ENCODE measurements at places on chromosomes 2 and 18.
A peak's percentile ranks its signal among the peaks of the same experiment; 100 is the strongest.

- DNase-seq, result no peak
Observed at GRCh38 chr2:9700109-9700495, 69.3 kb upstream of the YWHAQ start.

- DNase-seq, result no peak
Observed at GRCh38 chr2:55877087-55877436, 46.5 kb downstream of the EFEMP1 start.

GRCh38 chr2:224156436-224156835 is 117.3 kb upstream of the SERPINE2 start:
- peak; percentile 34 for DNase-seq

DNA sequence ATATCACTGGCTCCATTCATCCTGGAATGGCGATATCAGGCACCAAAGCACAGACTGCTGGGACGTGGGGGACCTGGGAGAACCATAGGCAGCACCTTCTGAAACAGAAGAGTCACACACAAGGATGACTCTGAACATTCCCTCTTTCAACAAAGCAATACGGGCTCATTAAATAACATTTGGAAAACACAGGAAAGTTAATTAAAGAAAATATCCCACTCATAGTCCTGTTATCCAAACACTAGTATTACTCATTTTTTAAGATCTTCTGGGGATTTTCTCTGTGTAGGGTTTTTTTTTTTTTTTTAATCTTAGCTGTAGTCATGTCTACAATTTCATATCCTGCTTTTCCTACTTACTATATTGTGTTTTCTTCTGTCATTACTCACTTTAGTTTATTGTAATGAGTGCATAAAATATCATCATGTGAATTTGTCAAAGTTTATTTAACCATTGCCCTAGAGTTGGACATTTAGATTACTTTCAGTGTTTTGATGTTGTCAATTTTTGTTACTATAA is 70.0 kb upstream of the SP3 start:
- DNase-seq, result no peak

GRCh38 chr2:152565884-152566727 is 151.2 kb downstream of the PRPF40A start:
- DNase-seq, result no peak

DNA sequence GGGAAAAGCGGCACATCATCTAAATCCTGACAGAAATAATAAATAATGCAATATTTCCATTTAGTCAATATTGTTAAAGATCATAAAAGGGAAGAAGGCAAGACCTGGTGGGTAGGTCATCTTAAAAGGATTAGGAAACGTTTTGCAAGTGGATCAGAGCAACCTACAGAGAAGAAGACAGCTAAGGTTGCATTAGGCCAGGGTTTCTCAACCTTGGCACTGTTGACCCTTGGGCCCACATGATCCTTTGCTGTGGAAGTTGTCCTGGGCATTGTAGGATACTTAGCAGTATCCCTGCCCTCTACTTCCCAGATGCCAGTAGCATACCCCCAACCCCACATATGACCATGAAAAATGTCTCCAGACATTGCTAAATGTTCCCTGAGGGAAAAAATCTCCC is 55.0 kb downstream of the KLF7 start:
- DNase-seq, result no peak

GRCh38 chr2:6958616-6959235 is 41.5 kb downstream of the RNF144A start:
- no peak for DNase-seq

GRCh38 chr2:161358838-161359237 is 50.6 kb downstream of the PSMD14 start:
- DNase-seq, result no peak

DNA sequence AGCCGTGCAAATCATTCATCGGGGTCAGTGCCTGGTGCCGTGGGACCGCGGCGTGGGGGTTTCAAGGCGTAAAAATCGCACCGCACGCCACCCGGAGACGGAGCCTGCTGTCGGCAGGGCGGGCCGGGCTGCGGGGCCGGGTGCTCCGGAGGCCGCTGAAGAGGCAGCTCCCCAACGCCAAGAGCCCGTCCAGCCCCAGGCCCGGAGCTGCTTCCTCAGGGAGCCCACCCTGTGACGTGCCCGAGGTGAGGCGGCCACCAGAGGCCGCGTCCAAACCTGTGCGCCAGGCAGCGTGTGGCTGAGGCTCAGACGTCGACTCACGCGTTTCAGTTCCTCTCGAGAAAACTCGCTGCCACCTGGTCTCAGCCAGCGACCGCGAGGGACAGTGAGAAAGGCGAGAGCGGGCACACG is 98.1 kb downstream of the NFATC1 start:
- no peak for DNase-seq

GRCh38 chr2:151632993-151633565 is 101.2 kb downstream of the NEB start:
- DNase-seq, result no peak

GRCh38 chr2:171822525-171823322 is 71.3 kb downstream of the SLC25A12 start:
- peak; percentile 13 for DNase-seq

DNA sequence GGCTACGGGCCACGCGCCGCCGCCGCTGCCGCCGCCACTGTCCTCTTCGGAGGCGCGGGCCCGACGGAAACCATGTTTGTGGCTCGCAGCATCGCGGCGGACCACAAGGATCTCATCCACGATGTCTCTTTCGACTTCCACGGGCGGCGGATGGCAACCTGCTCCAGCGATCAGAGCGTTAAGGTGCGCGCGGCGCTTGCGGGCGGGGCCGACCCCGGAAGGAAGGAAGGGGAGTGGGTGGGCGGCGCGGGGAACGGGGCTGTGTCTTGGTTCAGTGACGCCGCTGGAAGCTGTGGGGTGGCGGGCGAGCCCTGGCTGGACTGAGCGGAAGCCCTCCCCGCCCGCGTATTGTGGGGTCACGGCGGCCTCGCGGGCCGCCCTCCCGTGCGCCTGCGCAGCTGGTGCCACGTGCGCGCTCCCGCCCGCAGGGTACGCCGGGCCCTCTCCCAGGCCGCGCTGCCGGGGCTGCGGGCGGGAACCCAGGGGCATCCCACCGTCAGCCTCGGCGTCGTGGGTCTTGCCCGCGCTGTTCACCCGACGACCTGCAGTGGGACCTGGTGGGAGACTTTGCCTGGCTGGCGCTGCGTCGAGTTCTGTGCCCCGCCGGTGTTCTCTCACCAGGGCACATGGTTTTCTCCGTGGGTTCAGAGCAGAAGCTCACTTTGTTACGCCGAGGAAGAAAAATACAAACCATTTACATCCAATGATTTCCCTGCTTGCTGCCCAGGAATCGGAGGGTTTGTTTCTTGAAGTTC is 416 bp downstream of the SEH1L start:
- DNase-seq, result peak; percentile 95

GRCh38 chr2:204538182-204539018 is 6.9 kb upstream of the PARD3B start:
- DNase-seq, result peak; percentile 45

DNA sequence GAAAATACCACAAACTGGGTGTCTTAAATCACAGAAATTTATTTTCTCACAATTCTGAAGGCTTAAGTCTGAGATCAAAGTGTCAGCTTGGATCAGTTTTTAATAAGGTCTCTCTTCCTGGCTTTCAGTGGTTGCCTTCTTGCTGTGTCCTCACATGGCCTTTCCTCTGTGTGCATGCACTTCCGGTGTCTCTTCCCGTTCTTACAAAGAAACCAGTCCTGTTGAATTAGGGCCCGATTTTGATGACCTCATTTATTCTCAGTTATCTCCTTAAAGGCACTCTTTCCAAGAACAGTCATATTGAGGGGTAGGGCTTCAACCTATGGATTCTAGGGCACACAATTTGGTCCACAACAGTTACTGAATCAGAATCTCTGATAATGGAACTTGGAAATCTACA is 5.4 kb upstream of the XIRP2 start:
- DNase-seq, result no peak

DNA sequence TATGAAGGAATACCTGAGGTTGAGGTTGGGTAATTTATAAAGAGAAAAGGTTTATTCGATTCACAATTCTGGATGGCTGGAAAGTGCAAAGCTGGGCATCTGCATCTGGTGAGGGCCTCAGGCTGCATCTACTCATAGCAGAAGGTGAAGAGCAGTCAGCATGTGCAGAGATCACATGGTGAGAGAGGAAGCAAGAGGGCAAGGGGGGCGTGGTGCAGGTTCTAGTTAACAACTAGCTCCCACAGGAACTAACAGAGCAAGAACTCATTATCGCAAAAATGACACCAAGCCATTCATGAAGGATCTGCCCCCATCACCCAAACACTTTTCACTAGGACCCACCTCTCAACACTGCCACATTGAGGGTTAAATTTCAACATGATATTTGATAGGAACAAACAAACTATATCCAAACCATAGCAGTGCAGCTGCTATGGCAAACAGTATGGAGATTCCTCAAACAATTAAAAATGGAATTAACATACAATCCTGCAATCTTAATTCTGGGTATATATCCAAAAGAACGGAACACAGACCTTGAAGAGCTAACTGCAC is 72.8 kb upstream of the LDLRAD4 start:
- no peak for DNase-seq

GRCh38 chr2:63046961-63047320 is 3.7 kb upstream of the OTX1 start:
- no peak for DNase-seq

- peak; percentile 8 for DNase-seq
Observed at GRCh38 chr2:226136739-226137138, 662.9 kb downstream of the IRS1 start.

DNA sequence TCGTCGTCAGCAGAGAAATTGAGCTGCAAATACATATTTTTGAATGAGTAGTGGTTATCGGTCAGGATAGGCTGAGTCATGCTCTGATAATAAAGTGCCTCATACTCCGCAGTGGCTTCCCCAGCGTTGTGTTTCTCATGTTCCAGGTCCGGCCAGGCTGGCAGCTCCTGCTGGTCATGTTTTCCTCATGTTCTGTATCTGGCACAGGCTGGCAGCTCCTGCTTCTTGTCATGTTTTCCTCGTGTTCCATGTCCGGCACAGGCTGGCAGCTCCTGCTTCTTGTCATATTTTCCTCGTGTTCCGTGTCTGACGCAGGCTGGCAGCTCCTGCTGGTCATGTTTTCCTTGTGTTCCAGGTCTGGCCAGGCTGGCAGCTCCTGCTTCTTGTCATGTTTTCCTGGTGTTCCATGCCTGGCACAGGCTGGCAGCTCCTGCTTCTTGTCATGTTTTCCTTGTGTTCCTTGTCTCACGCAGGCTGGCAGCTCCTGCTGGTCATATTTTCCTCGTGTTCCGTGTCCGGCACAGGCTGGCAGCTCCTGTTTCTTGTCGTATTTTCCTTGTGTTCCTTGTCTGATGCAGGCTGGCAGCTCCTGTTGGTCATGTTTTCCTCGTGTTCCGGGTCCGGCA is 148.9 kb downstream of the ATP9B start:
- no peak for DNase-seq

- DNase-seq, result no peak
Observed at GRCh38 chr2:70752396-70752795, 15.6 kb downstream of the ADD2 start.

- no peak for DNase-seq
Observed at GRCh38 chr18:55248495-55248894, 289.2 kb upstream of the CCDC68 start.

GRCh38 chr2:172431463-172431862 is 4.1 kb downstream of the ITGA6 start:
- DNase-seq, result no peak

- DNase-seq, result peak; percentile 37
Observed at GRCh38 chr2:67974559-67975430, 88.0 kb downstream of the C1D start.

DNA sequence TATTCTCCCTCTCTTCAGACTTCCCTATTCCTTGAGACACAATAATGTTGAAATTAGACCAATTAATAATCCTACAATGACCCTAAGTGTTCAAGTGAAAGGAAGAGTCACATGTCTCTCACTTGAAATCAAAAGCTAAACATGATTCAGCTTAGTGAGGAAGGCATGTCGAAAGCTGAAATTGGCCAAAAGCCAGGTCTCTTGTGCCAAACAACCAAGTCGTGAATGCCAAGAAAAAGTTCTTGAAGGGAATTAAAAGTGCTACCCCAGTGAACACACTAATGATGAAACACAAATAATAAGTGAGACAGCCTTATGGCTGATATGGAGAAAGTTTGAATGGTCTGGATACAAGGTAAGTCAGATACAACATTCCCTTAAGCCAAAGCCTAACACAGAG is 115.4 kb downstream of the PXDN start:
- peak; percentile 97 for DNase-seq

DNA sequence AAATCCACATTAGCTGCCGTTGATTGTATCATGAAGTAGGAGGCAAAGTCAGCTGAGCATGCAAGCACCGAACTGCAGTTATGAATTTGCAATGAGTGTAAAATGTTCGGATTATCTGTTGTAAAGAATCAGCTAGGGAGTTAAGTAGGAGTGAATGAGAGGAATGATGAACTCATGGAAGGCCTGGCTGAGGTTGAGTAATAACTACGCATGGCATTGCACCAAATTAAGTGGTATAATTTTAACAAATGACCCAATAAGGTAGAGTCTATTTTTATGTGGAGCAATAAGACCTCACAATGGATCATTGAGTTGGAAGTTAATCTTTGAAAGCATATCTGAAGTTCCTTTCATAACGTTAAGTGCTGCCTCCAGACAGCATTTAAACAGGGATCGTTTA is 288.2 kb upstream of the CHST9 start:
- no peak for DNase-seq

- no peak for DNase-seq
Observed at GRCh38 chr2:62204998-62205496, 9.1 kb downstream of the B3GNT2 start.

GRCh38 chr2:69798290-69798908 is 31.1 kb upstream of the GMCL1 start:
- peak; percentile 73 for DNase-seq

DNA sequence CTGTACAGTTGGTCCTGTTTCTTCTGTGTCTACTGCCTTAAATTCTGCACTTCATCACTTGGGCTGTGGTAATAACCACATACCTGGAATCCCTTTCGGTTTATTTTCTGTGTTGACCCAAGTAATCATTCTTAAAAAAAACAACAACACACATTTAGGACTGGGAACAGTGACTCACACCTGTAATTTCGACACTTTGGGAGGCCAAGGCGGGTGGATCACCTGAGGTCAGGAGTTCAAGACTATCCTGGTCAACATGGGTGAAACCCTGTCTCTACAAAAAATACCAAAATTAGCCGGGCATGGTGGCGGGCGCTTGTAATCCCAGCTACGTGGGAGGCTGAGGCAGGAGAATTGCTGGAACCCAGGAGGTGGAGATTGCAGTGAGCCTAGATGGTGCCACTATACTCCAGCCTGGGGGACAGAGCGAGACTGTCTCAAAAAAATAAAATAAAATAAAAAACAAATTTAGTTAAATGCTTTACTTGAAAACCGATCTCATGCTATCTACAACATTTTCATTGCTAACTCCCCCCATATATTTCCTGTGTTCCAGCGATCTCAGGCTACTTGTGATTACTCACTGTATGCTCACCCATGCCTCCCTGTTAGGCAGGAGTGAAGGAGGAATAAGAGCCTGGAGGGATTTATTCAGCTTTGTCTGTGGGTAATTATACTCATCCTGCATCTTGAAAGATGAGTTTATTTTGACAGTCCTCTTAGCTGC is 18.2 kb downstream of the ACSL3 start:
- DNase-seq, result peak; percentile 76

GRCh38 chr2:197081294-197081693 is 154.8 kb upstream of the PGAP1 start:
- no peak for DNase-seq
